Activated naive CD4-positive, alpha-beta T cell (primary cell): ENCODE measurements at places on chromosomes 16 and 17.
A peak's percentile ranks its signal among the peaks of the same experiment; 100 is the strongest.

DNA sequence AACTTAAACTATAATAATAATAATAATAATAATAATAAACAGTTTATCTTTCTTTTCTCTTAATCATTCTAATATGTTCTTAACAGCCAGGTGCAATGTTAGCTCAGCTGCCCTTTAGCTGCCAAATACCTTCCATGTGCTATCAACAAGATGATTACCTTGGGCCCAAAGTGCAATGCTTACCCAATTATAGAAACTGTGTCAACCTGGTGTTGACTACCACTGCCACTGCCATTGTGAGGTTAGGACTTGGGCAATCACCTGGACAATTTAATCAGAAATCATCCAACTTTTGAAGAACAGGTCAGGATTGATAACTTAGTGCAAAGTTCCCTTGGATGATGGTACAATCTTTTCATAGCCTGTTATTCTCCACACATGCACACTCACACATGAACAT lies 371.8 kb upstream of the SALL1 start:
- DNase-seq, result no peak

DNA sequence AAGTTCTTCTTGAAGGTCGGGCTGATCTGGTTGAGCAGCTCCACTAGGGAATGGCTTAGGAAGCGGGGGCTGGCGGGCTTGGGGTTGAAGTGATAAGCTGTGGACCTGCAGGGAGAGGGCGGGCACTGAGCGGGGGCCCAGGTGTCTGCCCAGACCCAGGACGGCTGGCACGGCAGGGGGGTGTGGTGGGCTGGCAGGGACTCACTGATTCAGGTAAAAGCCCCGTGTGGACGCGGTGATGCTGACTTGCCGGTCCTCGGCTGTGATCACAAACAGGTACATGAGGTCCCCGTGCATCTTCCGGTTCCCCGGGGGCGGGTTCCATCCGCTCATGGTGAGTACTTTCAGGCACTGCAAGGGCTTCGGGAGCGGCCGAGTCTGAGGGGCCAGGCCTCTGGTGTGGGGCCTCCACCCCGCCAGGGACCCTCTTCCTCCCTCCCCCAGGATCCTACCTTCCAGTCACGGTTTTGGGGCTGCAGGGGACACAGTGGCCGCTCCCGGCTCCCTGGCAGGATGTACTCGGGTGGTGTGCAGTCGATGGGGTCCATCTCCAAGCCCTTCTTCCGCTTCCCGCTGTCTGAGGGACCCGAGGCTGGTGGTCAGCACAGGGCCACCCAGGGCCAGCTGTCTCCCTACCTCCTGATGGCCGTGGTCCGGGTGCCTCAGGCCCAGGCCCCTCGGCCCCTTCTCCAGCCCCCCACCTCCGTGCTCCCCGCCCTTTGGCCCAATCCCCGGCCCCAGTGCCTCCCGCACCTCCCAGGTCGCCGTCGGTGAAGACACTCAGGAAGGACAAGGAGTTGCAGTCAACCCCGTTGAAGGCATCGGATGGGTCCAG lies 10.2 kb downstream of the CLUH start:
- DNase-seq, result no peak

DNA sequence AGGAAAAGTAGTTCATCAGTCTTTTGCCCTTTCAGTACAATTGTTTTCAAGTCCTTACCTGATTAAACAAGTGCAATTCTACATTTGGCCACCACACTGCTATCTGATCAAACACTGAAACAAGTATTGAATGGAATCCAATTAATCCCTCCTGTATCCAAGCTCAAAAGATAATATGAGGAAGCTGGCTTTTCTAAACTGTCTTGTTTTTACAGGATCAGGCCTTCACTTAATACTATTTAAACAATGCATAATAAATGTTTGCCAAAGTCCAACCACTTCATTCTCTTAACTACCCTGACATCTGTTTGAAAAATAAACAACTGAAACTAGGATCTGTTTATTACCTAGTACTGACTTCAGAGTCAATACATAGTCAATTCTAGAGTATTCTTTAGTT lies 131.6 kb downstream of the MRTFB start:
- DNase-seq, result no peak

DNA sequence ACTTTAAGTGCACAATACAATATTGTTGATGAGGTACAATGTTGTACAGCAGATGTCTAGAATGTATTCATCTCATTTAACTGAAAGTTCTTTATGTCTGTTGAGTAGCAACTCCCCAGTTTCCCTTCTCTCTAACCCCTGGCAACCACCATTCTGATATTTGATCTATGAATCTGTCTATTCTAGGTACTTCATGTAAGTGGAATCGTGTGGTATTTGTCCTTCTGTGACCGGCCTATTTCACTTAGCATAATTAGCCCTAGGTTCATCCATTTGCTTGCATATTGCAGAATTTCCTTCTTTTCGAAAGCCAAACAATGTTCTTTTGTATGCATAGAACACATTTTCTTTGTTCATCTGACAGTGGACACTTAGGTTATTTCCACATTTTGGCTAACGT lies 10.8 kb downstream of the RGS9 start:
- DNase-seq, result no peak

DNA sequence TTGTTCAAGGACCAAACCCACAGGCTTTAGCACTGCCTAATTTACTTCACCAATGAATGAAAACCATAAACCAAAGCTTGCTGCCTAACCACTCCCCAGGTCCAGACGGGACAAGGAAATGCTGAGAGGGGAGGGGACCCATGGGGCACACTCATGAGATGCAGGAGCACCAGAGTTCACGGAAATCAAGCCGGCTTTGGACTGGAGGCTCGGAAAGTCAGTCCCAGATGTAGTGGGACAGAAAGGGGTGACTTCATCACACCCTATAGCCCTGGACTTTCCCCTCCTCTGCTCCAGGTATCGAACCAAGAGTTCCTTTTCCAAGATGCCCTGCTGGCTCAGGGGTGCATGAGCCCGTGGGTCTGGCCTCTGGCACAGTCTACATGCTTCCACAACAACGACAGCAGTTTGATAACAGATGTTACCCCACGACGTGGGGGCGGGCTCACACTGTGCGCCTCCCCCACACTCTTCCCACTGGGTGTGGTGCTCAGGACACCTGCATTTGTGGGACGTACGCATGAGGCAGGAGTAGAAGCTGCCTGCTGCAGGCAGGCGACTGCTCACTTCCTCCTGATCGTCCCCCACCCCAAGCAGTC lies 63.2 kb downstream of the AMFR start:
- DNase-seq, result no peak

- no peak for DNase-seq
Observed at GRCh38 chr16:19804538-19805323, 79.9 kb downstream of the GPRC5B start.

GRCh38 chr17:3896968-3897235 lies 4.0 kb upstream of the CAMKK1 start:
- DNase-seq, result no peak

DNA sequence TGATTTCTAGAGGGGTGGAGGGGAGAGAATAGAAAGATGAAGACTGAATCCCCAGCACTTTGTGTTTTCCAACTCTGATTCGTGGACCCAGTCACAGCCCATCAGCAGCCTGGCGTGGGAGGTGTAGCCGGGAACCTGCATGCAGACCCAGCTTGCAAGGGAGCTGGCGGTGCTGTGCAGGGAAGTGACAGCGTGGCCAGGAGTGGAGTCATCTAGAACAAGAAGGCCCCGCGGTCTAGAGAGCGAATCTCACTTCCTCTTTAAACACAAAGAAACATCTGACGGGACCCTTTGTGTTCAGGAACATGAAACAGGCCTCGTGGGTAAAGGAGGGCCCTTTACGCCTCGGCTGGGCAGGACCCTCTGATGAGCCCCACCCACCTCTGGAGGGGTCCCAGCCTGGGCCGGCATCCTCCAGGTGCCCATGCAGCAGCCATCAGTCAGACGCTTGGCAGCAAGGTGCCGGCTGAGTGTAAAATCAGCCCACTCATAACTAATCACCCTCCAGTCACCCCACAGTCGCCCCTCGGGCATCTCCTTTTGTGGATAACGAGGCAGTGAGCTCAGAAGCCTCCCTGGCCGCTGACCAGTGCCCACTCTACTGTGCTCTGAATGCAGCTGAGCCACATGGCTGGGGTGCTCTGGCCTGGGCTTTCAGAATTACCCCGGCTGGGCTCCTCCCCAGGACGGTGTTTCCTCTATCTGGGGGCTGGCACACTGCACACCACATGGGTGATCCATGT lies 4.4 kb downstream of the SNAI3 start:
- DNase-seq, result peak; percentile 36

GRCh38 chr17:56982312-56982711 lies 4.4 kb downstream of the SCPEP1 start:
- DNase-seq, result no peak

DNA sequence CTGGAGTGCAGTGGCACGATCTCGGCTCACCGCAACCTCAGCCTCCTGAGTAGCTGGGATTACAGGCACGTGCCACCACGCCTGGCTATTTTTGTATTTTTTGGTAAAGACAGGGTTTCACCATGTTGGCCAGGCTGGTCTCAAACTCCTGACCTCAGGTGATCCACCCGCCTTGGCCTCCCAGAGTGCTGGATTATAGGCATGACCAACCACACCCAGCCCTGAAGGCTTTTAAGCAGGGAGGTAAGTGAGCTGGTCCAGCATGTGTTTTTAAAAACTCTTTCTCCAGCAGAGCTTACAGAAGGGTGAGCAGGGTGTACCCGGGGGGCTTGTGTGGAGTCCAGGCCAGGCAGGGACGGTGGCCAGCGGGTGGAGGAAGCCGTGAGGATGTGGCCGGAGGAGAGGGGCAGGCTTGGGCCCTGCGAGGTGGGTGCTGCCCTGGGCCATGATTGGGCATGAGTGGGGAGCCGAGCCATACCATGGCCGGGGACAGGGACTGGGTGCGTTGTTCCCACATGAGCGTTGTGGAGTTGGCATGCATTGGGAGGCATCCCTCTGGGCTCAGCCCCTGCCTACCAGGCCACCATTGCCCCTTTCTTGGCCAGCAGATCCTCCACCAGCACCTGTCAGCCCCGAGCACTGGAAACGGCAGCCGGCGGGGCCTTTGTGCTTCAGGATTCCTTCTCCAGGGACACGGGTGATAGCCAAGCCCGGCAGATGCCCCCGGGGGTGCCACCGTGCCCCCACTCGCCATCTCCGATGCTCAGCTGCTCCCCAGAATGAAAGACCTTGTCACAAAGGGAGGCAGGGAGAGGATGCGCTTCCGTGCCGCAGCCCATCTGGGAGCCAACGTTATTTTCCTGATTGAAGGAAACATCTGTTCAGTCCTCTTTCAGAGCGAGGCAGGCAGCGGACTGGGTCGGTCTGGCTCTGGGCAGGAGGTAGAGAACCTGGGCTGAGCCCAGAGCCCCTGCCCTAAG lies 64.5 kb downstream of the RAI1 start:
- DNase-seq, result no peak

DNA sequence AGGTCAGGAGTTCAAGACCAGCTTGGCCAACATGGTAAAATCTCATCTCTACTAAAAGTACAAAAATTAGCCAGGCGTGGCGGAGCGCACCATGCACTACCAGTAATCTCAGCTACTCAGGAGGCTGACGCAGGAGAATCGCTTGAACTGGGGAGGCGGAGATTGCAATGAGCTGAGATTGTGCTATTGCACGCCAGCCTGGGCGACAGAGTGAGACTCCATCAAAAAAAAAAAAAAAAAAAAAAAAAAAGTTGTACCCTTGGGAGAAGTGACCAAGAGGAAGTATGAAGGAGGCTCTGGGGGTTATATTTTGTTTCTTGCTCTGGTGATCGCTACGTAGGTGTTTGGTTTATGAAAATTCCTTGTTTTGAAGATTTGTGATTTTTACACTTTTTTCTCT lies 66.3 kb downstream of the LITAF start:
- DNase-seq, result no peak

- no peak for DNase-seq
Observed at GRCh38 chr17:45409659-45410076, 23.0 kb downstream of the ARHGAP27 start.

- no peak for DNase-seq
Observed at GRCh38 chr16:86497551-86498021, 12.7 kb upstream of the FOXF1 start.

DNA sequence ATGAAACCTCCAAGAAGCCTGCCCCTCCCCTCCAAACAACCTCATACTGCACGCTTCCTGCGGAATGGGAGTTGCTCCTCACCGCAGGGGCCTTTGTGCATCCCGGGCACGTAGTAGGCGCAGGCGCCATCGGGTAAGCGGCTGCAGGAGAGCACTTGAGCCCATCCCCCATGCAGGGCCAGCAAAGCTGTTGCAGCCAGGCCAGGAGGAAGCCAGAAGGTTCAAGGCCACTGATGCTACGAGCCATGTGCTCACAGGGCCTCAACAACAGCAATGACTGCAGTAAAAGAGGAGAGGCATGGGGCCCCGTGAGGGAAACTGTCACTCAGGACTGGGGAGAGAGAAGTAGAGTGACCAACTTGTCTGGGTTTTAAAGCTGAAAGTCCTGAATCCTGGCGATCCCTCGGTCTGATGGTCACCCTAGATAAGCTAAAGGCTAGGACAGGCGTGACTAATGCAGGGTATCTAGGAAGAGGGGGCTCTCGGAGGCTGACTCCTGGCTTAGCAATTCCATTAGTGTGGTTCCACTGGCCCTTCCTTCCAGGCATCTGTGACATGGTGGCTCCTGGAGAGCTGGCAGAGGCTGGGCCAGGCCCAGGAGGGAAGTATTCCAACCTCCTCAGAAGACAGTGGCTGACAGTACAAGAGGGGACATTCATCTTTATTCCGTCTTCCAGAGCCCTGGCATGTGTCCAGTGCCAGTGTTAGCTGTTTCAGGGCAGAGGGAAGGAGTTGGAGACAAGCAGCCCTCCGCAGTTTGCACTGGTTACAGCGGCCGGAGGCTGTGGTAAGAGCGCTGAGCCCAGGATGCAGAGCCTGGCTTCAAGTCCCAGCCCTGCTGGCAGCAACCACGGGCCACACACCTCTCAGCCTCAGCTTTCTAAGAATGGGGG lies 20.8 kb downstream of the GOSR2 start:
- no peak for DNase-seq

GRCh38 chr16:50025537-50025931 lies 509 bp downstream of the CNEP1R1 start:
- DNase-seq, result no peak

DNA sequence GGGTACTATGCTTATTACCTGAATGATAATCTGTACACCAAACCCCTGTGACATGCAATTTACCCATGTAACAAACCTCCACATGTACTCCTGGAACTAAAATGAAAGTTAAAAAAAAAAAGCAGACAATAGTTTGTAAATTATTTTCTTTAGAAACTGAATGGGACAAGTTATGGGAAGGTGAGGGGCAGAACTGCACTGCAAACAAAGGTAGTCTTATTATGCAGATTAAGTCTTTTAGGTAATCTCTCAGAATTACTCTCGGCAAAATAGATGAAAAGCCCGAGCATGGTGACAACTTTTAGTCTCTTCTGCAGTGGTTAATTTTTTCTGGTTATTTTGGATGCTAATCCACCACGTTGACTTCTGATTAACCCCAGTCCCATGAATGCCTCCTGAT lies 25.5 kb downstream of the LDAF1 start:
- DNase-seq, result no peak

GRCh38 chr17:2071455-2072281 lies 16.8 kb downstream of the HIC1 start:
- DNase-seq, result no peak

GRCh38 chr16:5841974-5842373 lies 744.4 kb upstream of the EEF2KMT start:
- DNase-seq, result no peak
